ENCODE measurements at places on chromosomes 16 and 17. TPM values are rescaled to one million over a fixed set of nuclear protein-coding genes. Genes with fewer than 3 reads are reported as not detected.

Gene TBC1D3B
- 13.4 TPM for total RNA-seq

Gene IST1
- 298 TPM for total RNA-seq

Gene KRT24
- total RNA-seq = not detected

Gene WIPF2
- total RNA-seq = 29.0 TPM

Gene SKA2
- 13.1 TPM for total RNA-seq

Gene SERPINF2
- 1.5 TPM for total RNA-seq

Gene CDRT15
- not detected for total RNA-seq

Gene SPATA22
- total RNA-seq = 0.36 TPM

Gene SDK2
- total RNA-seq = 11.3 TPM

Gene SHCBP1
- 0.29 TPM for total RNA-seq

Data from naive thymus-derived CD8-positive, alpha-beta T cell (primary cell).